ENCODE measurements at places on chromosomes 4 and X.

DNA sequence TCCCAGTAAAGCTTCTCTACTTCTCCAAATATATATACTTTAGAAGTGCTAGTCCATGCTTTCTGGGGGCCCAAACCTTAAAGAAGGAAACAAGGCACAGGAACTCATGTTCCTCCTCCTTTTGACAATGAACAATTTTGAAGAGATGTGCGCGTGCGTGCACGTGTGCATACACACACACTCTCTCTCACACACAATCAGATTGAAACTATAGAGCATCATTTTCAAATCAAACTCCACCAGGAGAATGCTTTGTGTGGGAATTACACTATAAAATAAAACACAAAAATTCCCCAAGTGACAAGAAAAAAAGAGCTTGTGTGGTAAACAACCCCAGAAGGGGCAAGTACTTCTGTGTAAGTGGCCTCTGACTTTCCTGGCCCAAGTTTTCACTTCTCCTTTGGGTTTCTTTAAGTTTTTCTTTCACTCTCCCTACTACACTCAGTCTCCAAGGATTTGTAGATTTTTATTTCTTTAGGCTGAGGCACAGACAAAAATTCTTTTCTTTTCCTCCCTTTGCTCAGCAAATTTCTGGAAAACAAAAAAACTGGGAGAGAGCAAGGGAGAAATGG, 46.6 kb upstream of the SHISA3 start:
- H3K4me1 ChIP-seq: no peaks in the 10 kb centered on the region
- H3K4me3 ChIP-seq: no peak overlapping the region
- no peaks in the 10 kb centered on the region for H3K36me3 ChIP-seq
- H3K27ac ChIP-seq: no peak overlapping the region

- peaks cover 52% of the 10 kb centered on the region for H3K36me3 ChIP-seq
- no peak for DNase-seq
- H3K4me3 ChIP-seq: peak overlapping the region; percentile 2
Observed at GRCh38 chr4:105194328-105195231, 47.9 kb downstream of the TET2 start.

DNA sequence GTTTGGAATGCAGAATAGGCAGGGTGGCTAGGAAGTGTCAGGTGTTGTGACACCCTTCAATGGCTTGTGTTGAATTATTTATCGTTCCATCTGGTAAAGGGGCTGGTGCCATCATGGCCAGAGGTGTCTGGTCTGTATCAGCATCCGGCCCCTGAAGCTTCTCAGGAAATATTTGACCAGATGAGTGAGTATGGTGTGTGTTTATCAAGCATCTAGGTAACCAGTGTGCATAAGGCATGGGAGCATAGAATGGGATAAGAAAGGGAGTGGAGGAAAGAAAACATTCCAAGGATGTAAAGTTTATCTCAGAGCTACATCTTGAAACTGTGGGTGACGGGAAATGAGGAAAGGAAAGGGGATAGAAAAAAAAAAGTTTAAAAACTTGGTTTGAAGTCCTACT, 109.4 kb downstream of the KLHL4 start:
- H3K4me1 ChIP-seq: no peaks in the 10 kb centered on the region
- no peak overlapping the region for H3K4me3 ChIP-seq
- no peak for DNase-seq
- H3K27ac ChIP-seq: no peak overlapping the region
- H3K36me3 ChIP-seq: no peaks in the 10 kb centered on the region

DNA sequence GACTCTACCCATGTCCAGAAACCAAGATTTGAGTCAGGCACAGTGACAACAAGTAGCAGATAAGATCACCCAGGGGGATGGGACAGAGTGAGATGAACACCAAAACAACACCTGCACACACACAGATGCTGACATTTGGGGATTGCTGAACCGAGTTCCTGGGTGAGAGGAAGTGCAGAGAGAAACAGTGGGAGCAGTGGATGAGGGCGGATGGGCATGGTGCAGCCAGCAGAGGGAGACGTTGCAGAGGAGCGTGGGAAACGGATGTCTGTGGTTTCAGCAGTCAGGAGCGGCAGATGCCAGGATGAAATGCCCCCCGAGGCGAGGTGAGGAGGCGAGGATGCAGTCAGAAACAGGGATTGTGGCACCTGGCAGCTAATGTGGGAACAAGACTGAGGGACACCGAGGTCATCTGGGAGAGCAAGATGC, 78.6 kb upstream of the STS start:
- no peaks in the 10 kb centered on the region for H3K27me3 ChIP-seq
- no peak overlapping the region for H3K27ac ChIP-seq
- DNase-seq: peak; percentile 20
- peaks cover 18% of the 10 kb centered on the region for H3K4me1 ChIP-seq
- peaks cover 9% of the 10 kb centered on the region for H3K36me3 ChIP-seq
- no peak overlapping the region for H3K4me3 ChIP-seq

- DNase-seq: no peak
- peak overlapping the region; percentile 24 for H3K4me3 ChIP-seq
- H3K36me3 ChIP-seq: peaks cover 2% of the 10 kb centered on the region
- peaks cover 53% of the 10 kb centered on the region for H3K4me1 ChIP-seq
Observed at GRCh38 chr4:98625920-98626319, 32.5 kb downstream of the TSPAN5 start.

GRCh38 chrX:72020204-72020603, 109.6 kb downstream of the NHSL2 start:
- H3K36me3 ChIP-seq: no peaks in the 10 kb centered on the region
- no peak overlapping the region for H3K4me3 ChIP-seq
- peaks cover 31% of the 10 kb centered on the region for H3K27me3 ChIP-seq
- DNase-seq: no peak

DNA sequence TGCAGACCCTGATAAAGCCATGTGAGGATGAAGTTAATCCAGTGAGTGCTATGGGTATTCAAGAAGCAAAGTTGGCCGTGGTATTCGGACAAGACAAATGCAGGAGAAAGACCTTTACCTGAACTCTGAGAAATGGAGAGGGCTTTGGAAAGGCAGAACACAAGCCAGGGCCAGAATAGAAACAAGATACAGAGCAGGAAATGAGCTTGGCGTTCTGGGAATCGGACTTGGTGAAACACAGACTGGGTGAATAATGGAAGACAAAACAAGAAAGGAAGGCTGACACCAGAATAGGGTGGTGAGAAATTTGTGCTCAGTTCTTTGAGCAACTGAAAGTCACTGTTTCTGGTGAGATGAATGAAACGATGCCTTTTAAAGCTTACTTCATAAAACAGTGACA, 83.3 kb downstream of the VEGFC start:
- no peak overlapping the region for H3K27ac ChIP-seq
- no peaks in the 10 kb centered on the region for H3K4me1 ChIP-seq
- no peak for DNase-seq
- no peak overlapping the region for H3K4me3 ChIP-seq
- no peaks in the 10 kb centered on the region for H3K27me3 ChIP-seq
- H3K36me3 ChIP-seq: no peaks in the 10 kb centered on the region

GRCh38 chrX:39518476-39519029, 579.2 kb downstream of the BCOR start:
- peaks cover 6% of the 10 kb centered on the region for H3K4me1 ChIP-seq
- no peaks in the 10 kb centered on the region for H3K36me3 ChIP-seq
- H3K27ac ChIP-seq: no peak overlapping the region
- DNase-seq: no peak
- H3K4me3 ChIP-seq: no peak overlapping the region

GRCh38 chr4:107863416-107863815, 38.7 kb downstream of the SGMS2 start:
- H3K27ac ChIP-seq: no peak overlapping the region
- no peaks in the 10 kb centered on the region for H3K36me3 ChIP-seq
- no peak overlapping the region for H3K4me3 ChIP-seq

- no peak for DNase-seq
- H3K27ac ChIP-seq: no peak overlapping the region
- peaks cover 5% of the 10 kb centered on the region for H3K27me3 ChIP-seq
- no peaks in the 10 kb centered on the region for H3K36me3 ChIP-seq
- no peak overlapping the region for H3K4me3 ChIP-seq
- no peaks in the 10 kb centered on the region for H3K4me1 ChIP-seq
Observed at GRCh38 chr4:73376976-73377375, 27.1 kb upstream of the ALB start.

DNA sequence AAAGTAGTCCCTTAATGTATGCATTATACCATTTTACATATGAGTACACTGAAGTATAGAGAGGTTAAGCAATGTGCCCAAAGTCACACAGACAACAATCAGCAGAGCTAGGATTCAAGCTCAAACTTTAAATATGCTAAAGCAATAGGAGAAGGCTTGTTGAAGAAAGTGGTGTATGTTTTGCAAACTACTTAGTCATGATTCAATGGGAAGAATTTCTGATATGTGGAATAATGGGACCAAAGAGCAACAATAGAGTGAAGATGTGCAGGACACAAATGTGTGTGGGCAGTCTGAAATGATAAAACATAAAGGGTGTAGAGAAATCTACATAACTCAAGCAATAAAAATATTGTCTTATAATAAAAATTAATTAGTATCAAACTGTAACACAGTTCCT, 109.0 kb upstream of the ARSJ start:
- peaks cover 6% of the 10 kb centered on the region for H3K27me3 ChIP-seq
- no peak overlapping the region for H3K4me3 ChIP-seq
- no peak for DNase-seq
- H3K4me1 ChIP-seq: no peaks in the 10 kb centered on the region

- H3K27ac ChIP-seq: no peak overlapping the region
- H3K36me3 ChIP-seq: no peaks in the 10 kb centered on the region
- DNase-seq: no peak
- no peaks in the 10 kb centered on the region for H3K27me3 ChIP-seq
Observed at GRCh38 chr4:5203309-5203992, 152.2 kb downstream of the STK32B start.

- no peak overlapping the region for H3K27ac ChIP-seq
- H3K36me3 ChIP-seq: no peaks in the 10 kb centered on the region
- no peaks in the 10 kb centered on the region for H3K4me1 ChIP-seq
- no peaks in the 10 kb centered on the region for H3K27me3 ChIP-seq
- no peak for DNase-seq
Observed at GRCh38 chrX:105018865-105019264, 201.6 kb downstream of the TEX13A start.

DNA sequence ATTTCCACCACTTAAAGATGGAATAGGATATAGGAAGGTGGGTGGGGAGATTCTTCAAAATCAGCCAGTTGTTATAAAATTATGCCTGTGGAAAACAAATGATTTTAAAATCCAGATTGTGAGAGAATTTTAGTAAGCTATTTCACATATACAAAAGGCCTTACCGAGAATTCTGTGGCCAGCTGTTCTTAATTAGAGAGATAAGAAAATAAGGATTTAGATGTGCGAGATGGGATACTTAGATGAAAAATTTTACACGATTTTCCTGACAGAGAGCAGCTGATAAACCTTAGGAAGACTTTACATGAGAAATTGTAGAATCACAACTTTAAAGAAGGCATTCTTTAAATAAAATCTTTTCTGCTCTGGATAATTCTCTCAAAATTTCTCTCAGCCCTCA, 94.5 kb upstream of the IQCM start:
- no peak overlapping the region for H3K4me3 ChIP-seq
- no peak for DNase-seq
- H3K36me3 ChIP-seq: no peaks in the 10 kb centered on the region
- no peak overlapping the region for H3K27ac ChIP-seq

GRCh38 chr4:99647071-99647470, 10.6 kb downstream of the C4orf54 start:
- H3K4me1 ChIP-seq: no peaks in the 10 kb centered on the region
- no peak overlapping the region for H3K27ac ChIP-seq
- no peak overlapping the region for H3K4me3 ChIP-seq
- H3K36me3 ChIP-seq: no peaks in the 10 kb centered on the region

DNA sequence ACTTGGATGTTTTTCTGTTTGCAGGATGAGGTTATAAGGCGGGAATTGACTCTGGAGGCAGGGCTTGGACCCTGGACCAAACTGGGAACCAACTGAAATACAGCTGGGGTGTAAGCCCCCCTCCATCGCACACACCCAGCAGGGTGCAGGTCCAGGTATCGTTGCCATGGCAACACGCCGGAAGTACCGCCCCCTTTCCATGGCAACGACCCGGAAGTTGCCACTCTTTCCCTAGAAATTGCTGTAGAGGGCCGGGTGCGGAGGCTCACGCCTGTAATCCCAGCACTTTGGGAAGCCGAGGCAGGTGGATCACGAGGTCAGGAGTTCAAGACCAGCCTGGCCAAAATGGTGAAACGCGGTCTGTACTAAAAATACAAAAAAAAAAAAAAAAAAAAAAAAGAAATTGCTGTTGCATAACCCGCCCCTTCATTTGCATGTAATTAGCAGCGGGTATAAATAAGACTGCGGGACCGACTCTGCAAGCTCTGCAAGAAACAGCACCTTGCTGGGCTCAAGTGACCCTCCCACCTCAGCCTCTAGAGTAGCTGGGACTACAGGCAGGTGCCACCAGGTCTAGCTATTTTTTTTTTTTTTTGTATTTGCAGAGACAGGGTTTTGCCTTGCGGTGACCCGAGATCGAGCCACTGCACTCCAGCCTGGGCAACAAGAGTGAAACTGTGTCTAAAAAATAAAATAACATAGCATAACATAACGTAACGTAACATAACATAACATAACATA, 139.6 kb downstream of the CRLF2 start:
- H3K36me3 ChIP-seq: no peaks in the 10 kb centered on the region
- H3K4me1 ChIP-seq: peaks cover 6% of the 10 kb centered on the region
- no peak for DNase-seq
- H3K27ac ChIP-seq: no peak overlapping the region
- peaks cover 8% of the 10 kb centered on the region for H3K27me3 ChIP-seq
- H3K4me3 ChIP-seq: no peak overlapping the region

GRCh38 chr4:145154573-145154972, 25.8 kb downstream of the OTUD4 start:
- H3K4me3 ChIP-seq: no peak overlapping the region
- H3K4me1 ChIP-seq: peaks cover 8% of the 10 kb centered on the region
- H3K36me3 ChIP-seq: peaks cover 68% of the 10 kb centered on the region
- DNase-seq: no peak
- H3K27me3 ChIP-seq: no peaks in the 10 kb centered on the region
